Fibroblast of skin of left biceps (primary cell): ENCODE measurements at places on chromosomes 2 and 18.

- no peak for DNase-seq
Measured at GRCh38 chr2:226679389-226680065, 120.1 kb downstream of the IRS1 start.

DNA sequence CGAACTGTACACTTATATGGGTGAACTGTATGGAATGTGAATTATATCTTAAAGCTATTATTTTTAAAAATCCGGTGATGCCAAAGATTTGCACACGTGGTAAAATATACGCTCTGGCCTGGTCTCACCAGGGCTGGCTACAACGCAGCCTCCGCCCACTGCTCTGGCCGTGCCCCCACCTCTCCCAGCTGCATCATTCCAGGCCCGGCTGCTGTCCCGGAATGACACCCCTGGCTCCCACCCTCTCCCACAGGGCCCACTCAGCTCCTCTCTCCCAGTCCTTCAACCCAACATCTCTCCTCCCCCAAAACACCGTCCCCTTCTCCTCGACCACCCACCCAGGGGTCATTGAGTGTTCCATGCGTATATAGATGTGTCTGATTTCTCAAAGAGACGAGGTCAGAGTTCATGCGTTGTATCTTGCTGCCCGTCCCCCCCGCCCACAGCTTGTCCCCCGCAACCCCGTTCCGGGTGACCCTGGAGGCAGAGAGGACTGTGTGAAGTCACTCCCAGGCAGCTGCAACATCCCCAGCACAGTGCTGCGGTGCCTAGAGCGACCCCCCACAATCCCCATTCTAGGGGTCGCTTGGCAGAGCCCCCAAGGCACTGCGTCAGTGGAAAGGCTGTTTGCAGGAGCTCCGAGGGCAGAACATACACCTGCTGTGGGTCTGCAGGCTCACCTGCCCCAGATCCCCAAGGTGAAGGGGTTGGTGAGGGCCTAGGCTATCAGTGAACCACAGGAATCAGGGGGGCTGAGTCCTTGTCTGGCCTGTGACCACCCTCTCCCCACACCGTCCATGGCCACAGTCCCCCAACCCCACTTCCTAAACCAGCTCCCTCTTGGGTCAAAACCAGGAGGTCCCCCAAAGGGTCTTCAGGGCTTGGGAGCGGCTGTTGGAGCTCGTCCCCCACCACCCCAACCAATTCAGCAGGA, 13.3 kb downstream of the DNMT3A start:
- DNase-seq, result no peak

- no peak for DNase-seq
Measured at GRCh38 chr18:75829091-75829490, 401.6 kb upstream of the SMIM21 start.

DNA sequence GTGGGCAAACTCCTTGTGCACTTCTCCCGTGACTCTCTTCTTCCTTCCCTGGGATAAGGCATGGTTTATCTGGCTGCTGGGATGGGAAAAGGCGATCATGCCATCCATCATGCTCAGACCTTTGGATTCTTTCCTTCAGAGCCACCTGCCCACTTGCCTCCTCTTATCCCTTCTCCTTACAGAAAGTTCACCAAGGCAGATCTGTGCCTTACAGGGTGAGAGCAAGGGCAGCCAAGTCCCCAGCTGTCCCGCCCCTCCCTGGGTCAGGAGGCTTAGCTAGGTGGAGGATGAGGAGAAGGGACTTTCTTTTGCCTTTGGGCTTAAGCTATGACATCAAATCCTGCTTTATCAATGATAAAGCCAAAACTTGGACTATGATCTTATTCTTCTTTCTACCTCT, 47.6 kb downstream of the KCNE4 start:
- no peak for DNase-seq

DNA sequence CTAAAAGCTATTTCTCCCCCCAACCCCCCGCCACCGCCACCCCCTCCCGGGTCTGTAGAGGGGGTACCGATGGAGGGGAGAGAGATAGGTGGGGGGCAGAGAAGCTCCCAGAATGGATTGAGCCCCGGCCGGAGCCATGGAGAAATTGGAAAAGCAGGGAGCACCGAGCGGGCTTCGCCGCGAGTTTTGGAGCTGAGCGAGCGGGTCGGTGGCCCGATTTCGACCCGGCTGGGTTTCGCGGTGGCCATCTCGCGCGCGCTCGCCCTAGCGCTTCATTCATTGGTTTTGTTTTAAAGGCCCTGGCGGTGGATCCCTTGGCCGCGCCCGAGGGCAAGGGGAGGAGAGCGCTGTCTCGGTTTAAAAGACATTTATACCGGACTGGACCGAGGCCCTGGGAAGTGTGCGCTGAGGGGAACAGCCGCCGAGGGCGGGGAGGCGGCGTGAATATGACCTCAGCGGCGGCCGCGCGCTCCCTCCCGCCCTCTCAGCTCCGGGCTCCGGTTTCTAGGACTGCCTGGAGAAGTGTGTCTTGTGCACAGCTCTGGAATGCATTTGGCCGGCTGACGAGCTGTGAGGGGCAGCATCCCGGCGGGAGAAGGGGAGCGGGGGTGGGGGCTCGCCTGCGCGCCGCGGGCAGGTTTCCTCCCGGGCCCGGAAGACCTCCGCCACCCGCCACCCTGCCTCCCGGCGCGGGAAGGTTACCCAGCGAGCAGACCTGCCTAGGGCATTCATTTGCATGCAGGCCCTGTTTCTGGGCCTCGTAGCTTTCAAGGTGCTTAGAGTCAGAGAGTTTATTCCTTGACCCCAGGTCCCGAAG, 1.7 kb upstream of the SMAD7 start:
- DNase-seq, result peak; percentile 68

GRCh38 chr2:68653034-68653433, 9.7 kb downstream of the PROKR1 start:
- DNase-seq, result no peak

- no peak for DNase-seq
Measured at GRCh38 chr2:209501579-209501978, 77.7 kb downstream of the MAP2 start.

DNA sequence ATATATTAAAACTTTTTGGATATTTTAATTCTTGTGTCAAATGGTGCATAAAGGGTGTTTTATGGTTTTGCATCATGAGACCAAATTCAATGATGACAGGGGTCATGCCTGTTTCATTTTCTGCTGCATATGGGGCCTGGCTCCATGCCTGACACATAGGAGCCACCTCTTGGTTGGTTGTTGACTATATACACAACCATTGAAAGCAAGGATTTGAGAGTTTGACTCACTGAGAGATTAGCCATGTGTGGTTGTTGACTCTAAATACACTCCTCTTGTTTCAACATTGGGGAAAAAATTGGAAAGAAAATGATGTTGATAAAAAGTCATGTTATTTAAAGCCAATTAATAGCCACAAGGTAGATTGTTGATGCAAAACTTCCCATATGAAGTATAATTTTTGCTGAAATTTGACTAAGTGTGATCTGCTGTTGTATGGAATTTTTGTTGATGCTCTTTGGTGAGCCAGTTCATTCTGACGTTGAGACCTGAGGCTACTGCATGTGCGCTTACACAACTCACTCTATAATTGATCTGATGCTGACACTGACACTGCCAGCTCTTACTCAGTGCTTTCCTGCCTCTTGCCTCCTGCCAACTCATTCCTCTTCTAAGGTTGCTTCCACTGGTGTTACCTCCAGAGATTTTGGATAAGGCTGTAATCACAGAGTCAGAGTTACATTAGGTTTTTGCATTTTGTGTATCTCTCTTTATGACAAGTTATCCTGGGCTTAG, 446.2 kb upstream of the SLC14A2 start:
- DNase-seq, result no peak

- no peak for DNase-seq
Measured at GRCh38 chr2:8581234-8581561, 100.7 kb upstream of the ID2 start.

DNA sequence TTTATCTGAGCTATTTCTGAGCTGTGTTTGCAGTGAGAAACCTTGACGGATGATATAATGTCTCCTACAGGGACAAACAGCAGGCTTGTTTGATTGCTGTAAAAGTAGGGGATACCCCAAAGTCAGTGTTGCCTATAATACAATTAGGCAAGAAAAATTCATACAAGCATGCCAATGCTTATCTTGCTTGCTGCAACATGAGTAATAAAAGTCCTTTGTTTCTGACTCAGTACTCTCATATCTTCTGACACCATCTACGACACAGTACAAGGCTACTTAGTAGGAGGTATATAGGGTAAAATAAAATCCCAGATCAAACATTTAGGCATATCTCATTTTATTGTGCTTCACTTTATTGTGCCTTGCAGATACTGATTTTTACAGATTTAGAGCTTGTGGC, 33.0 kb downstream of the ERBB4 start:
- DNase-seq, result no peak

- DNase-seq, result no peak
Measured at GRCh38 chr2:117859924-117860647, 45.6 kb downstream of the DDX18 start.

- DNase-seq, result no peak
Measured at GRCh38 chr2:168116448-168116847, 130.9 kb downstream of the STK39 start.
